ENCODE measurements at places on chromosomes 3 and 15. TPM values are rescaled to one million over a fixed set of nuclear protein-coding genes. Genes with fewer than 3 reads are reported as not detected.

DNA sequence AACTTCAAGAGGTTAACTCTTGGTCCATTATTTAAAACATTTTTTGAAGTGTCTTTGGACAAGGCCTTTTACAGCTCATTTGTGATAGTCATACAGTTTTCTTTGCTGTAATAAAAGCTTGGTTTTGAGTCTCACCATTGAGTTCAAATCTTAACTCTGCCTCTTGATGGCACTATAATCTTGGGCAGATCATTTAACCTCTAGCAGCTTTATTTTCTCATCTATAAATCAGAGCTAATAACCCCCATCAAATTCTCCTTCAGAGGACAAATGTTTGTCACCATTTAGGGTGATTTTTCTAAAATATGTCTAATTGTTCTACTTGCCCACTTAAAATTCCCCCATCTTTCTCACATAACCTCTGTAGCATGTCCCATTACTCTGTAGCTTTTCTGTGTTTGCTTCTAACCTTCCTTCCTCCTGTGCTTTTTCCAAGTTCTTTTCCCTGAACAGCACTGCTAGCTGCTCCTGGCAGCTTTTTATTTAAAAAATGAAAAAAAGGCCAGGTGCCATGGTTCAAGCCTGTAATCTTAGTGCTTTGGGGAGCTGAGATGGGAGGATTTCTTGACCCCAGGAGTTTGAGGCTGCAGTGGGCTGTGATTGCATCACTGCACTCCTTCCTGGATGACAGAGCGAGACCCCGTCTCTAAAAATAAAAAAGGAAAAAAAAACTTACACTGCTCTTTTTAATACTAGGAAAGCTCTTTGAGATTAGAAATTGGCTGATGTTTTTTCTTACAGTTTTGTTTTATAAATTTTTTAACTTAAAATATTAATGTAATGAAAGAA, 28.5 kb downstream of the UBE2E1 start:
- peak; percentile 60 for DNase-seq

DNA sequence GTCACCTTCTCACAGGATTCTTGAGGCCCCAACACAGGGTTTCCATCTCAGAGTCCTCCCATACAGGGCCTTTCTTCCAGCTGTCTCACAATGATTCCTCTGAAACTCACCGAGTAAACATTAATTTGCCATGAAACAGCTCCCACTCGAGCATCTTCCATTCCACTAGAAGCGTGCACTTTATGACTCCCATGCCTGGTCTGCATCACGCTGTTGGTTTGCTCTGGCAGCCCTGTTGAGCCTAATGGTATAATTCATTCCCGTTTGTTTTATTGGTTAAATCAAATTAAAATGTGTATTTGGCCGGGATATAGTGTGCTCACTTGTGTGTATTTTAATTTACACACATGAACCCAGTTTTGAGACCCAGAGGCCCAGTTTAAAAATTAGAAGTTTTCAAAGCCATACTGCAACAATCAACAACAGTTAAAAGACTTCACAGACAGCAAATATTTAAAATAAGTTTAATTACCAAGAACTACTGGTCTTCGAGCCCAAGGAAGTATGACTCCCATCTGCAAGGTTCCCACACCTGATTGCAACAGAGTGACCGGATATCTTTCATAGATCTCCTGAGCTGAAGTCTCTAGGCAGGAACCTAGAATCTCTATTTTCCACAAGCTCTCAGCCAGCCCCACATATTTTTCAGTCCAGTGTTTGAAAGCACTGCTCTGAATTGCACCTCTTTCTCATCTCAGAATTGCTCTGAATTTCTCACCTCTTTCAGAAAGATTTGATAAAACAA, 42.3 kb upstream of the GYG1 start:
- no peak for DNase-seq

The SEMA3G gene
- total RNA-seq, result 0.11 TPM

- DNase-seq, result no peak
These were observed 55.6 kb downstream of the TLNRD1 start for GRCh38 chr15:81056304-81056703.

DNA sequence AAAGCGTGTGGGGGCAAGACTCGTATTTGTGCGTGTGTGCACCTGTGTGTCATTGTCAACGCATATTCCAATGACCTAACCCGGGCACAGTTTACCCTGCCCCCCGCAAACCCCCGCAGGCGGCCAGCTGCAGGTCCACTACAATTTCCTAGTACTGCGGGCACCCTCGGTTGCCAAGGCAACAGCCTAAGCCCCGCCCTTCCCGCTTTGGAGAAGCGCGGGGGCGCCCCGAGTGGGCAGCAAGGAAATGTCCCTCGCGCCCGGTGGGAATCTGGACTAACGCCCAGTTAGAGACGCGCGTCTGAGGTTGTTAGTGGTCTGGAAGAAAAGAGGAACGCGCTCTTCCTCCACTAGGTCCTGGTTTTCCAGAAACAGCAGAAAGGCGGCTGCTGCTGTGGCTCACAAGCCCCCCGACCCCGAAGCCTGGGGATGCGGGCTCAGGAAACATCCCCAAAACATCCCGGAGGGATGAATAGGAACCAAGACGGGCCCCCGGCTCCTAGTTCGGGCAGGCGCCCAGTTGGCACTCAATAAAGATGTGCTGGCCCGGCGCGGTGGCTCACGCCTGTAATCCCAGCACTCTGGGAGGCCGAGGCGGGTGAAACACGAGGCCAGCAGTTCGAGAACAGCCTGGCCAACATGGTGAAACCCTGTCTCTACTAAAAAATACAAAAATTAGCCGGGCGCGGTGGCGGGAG, 1.1 kb downstream of the ABHD14A start:
- peak; percentile 76 for DNase-seq

The EFHB gene
- total RNA-seq, result not detected

DNA sequence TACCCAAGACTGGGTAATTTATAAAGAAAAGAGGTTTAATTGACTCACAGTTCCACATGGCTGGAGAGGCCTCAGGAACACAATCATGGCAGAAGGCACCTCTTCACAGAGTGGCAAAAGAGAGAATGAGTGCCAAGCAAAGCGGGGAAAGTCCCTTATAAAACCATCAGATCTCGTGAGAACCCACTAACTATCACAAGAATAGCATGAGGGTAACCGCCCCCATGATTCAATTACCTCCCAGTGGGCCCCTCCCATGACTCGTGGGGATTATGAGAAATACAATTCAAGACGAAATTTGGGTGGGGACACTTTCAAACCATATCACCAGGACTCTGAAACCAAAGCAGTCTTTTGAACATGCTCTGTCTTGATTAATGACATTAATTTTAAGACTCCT, 7.0 kb downstream of the RTP3 start:
- no peak for DNase-seq

DNA sequence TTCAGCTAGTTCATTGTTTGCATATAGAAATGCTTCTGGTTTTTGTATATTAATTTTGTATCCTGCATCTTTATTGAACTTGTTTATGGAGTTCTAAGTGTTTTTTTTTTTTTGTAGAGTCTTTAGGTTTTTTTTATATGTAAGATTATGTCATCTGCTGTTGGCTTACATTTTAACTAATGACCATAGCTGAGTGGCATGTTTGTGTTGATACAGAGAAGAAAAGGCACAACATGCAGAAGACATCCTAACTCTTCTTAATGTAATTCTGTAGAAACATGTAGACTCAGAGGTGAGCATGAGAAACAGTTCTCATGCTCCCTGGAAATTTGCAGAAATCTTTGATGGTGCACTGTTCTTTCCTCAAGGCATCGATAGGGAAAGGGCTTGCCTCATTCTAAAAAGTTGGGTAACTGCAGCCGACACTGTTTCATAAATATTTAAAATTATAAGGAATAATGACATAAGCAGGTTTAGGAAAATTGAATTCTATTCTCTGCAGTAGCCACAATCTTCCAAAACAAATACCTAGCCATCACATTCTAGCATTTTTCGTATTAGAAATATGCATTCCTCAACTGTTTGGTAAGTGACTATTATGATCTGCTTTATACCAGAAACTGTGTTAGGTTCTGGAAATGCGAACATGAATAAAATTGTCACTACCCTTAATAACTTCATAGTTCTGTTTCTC, 499.6 kb upstream of the KCNMB2 start:
- DNase-seq, result no peak

GRCh38 chr15:98567951-98568350, 80.4 kb upstream of the IGF1R start:
- no peak for DNase-seq

GRCh38 chr3:50321336-50322114, 1.0 kb downstream of the HYAL2 start:
- DNase-seq, result peak; percentile 94

GRCh38 chr3:102361101-102361500, 73.7 kb upstream of the ZPLD1 start:
- DNase-seq, result no peak

GRCh38 chr3:5022966-5023776, 43.9 kb downstream of the BHLHE40 start:
- no peak for DNase-seq

DNA sequence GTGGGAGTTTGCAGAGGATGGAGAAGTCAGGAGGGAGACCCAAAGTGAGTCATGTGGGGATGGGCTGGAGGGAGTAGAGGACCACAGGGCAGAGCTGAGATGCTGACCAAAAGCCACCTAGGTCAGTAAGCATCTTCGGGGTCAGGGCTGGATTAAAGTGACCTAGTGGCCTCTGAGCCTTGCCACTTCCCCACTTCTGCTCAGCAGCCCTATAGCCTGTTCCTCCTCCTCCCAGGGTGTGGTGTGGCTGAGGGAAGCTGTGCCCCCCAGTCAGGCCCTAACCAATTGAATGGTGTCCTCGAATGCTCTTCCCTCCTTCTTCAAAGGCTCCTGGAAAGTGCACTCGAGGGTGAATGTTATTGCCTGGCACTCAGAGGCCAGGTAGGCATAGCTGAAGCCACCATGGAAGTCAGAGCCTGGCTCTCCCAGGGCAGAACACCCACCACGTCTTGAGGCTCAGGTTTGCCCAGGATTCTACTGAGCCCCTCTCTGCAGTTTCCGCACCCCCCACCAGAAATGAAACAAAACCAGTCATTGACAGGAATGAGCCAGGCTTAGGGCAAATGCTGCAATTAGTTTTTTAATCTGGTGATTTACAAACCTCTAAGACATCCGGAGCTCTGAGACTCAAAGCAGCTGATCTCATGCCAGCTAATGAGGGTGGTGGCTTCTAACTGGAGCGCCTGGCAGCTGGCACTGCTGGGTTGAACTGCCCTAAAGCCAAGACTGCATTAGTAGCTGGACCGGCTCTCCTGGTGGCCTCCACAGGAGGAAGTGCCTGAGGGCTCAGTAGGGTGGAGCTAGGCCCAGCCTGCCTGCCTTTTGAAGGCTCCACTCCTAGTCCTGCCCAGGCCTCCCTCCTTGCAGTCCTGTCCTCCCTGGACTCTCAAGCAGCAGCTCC, 26.0 kb upstream of the VIPR1 start:
- DNase-seq, result no peak

GRCh38 chr15:92811148-92811913, 88.8 kb upstream of the CHD2 start:
- DNase-seq, result no peak

The ATP13A5 gene
- not detected for total RNA-seq

Measured in Karpas-422 (cell line).